Stimulated activated CD4-positive, alpha-beta T cell treated with anti-CD3 and anti-CD28 coated beads, Interleukin-12 subunit alpha, Interleukin-12 subunit beta, amount 100 ng/mL, for 24 hours (primary cell): ENCODE measurements at places on chromosomes 7 and 10.

DNA sequence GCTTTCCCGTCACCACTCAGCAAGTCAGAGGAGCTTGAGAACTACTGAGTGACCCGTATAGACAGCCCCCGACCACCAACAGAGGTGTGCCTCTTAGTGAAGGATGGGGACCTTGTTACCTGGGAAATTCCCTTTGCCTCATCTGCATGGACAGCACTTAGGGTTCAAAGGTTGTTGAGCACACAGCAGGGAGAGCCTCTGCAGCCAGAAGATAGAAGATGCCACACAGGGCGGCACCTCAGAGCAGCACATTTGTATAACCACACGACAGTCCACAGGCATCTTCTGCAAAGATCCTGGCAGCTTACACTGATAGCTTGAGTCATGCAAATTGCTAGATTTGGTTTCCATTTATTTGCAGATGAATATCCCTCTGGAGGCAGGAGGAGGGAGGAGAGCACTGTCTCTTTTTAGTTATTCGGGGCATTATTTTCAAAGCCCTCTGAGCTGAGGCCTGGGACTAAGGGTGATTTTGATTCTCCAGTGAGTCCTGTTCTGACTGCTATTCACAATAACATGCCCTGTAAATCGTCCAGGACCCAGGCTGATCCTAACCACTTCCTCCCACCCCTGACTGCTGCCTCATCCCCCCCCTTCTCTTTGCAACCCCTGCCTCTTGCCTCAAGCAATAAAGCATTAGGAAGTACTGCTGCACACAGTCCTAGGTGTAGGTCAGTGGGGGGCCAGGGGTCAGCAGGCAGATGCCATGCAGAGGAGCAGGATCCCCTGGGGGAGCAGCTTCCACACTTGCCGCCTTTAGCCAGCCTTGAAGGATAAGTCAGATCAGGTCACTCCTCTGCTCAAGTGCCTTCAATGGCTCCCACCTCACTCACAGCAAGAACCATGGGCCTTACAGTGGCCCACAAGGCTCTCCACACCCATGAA, 24.6 kb upstream of the INMT start:
- no peak for DNase-seq

DNA sequence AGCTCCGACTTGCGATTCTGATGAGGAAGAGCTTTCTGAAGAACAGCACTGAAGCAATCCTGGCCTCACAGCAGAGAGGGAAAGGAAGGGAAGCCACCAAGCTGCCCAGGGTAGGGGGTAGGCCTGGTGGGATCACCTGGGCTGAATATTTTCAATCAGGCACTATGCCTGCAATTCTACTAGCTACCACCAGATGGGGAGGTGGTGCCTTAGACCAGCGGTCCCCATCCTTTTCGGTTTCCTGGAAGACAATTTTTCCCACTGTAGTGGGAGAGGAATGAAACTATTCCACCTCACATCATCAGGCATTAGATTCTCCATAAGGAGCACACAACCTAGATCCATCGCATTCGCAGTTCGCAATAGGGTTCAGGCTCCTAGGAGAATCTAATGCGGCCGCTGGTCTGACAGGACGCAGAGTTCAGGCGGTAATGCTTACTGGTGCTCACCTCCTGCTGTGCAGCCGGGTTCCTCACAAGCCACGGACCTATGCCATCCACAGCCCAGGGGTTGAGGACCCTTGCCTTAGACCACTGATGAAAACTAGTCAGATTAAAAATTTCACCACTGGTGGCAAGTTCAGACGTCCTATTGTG, 2.7 kb downstream of the LRRC20 start:
- no peak for DNase-seq

- DNase-seq, result no peak
Measured at GRCh38 chr10:43653746-43654145, 5.1 kb upstream of the ZNF32 start.

DNA sequence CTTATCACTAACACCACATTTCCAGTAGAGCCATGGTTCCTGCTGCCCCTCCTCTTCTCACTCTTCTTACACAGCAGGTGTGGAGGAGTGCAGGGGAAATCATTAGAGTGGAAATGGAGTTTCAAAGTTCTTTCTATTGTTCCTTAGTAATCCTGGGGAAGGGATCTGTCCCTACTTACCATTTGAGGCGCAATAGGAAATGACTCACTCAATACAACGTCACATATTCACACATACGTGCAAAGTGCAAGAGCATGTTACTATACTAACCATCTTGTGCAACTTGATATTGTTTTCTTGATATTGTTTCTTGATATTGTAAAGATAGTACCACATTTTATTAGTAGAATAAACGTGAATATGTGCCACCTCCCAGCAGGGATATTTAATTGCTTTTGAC, 1010.2 kb downstream of the DNAJB9 start:
- no peak for DNase-seq

- DNase-seq, result no peak
Measured at GRCh38 chr10:15333909-15334649, 37.0 kb downstream of the FAM171A1 start.

- DNase-seq, result no peak
Measured at GRCh38 chr7:15016766-15017165, 114.2 kb upstream of the DGKB start.
